Muscle of back (tissue), 13 donors: ENCODE measurements at places on chromosomes 12 and 14.

GRCh38 chr12:95326445-95326844 is 108.8 kb downstream of the VEZT start:
- DNase-seq: peak; percentile 7

GRCh38 chr12:14989790-14990189 is 16.9 kb downstream of the PDE6H start:
- no peak for DNase-seq

DNA sequence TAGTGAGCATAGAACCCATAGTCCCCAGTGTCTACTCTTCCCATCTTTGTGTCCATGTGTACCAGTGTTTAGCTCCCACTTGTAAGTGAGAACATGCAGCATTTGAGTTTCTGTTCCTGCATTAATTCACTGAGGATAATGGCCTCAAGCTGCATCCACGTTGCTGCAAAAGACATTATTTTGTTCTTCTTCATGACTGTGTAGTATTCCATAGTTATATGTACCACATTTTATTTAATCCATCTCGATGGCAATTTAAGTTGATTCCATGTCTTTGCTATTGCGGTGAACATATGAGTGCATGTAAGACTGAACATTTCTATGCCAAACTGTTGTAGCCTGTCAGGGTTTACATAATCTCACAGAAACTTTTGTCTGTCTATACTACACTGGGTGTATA is 237.2 kb downstream of the IPO8 start:
- DNase-seq: no peak

DNA sequence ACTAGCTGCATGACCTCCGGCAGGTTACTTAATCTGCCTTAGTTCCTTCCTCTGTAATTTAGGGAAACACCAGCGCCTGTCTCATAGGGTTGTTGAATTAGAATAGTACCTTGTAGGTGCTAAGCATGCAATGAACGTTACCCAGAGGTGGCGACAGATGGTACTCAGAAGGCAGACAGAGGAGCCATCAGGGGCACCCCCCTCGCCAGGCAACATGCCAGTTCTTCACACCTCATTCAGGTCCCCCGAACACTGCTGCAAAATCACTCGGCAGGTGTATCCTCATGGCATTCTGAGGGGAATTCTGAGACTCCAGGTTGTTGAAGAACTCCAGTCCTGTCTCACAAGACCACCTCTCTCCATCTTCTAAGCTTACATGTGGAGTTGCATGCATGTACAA is 10.1 kb downstream of the ISM2 start:
- no peak for DNase-seq

DNA sequence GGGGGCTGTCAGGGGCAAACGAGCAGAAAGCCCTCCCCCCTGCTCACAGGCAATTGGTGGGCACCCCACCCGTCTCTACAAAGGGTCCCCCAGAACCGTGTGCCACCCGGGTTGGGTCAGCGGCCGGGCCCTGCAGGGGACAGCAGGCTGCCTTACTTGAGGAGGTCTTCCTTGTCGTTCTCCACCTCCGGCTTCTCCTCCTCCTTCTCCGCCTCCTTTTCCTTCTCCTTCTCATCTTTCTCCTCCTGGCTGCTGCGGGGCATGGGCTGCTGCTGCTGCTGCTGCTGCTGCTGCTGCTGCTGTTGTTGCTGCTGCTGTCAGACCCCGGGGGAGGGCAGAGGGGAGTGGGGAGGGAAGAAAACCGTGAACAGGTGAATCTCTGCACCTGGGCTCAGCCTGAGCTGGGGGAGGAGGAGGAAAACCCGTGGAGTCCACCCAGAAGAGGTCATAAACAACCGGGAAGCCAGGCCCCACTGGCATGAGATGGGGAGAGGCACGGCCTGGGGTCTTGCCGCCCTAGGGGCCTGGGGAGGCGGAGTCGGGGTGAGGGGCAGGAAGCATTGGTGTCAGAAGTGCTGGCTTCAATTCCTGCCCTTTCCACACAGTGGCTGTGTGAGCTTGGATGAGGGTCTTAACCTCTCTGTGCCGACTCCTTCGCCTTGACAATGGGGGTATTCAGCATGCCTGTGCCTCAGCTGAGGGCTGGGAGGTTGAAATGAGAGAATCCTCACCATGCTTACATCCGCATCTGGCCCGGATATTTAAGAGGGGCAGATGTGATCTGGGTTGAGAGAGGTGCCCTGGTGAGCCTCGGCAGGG is 107.6 kb downstream of the RFLNA start:
- DNase-seq: no peak

GRCh38 chr14:76876076-76876475 is 49.9 kb downstream of the LRRC74A start:
- DNase-seq: peak; percentile 77

DNA sequence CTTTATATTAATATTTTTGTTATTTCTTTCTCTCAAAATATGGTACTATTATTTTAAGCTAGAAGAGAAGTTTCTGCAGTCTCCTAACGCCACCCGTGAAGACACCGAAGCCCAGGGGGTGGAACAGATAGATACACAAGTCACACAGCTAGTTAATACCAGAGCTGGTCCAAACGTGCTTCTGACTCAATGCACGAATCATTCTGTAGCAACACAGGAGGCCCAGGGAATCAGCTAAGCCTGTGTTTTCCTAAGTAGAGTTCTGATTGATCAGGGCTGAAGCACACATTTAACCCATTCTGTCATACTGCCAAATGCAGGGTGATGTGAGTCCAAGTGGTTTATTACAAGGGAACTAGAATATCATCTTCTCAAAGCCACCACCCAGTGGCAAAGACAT is 116.9 kb upstream of the PWP1 start:
- no peak for DNase-seq

GRCh38 chr12:130862161-130862560 is 9.7 kb upstream of the RAN start:
- no peak for DNase-seq

DNA sequence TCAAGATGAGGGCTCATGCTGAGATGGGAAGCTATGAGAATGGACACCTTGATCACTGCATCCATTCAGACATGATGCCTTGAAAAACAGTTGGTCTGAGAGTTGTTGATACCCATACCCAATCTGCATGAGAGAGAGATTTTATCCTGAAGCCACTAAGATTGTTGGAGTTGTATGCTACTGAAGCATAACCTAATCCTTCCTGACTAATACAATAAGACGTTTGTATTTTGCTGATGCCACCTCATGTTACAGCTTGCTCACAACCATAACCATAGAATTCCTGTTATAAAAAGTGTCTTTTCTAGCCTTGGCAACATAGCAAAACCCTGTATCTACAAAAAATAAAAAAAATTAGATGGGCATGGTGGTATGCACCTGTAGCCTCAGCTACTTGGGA is 12.7 kb upstream of the SERPINA1 start:
- no peak for DNase-seq

DNA sequence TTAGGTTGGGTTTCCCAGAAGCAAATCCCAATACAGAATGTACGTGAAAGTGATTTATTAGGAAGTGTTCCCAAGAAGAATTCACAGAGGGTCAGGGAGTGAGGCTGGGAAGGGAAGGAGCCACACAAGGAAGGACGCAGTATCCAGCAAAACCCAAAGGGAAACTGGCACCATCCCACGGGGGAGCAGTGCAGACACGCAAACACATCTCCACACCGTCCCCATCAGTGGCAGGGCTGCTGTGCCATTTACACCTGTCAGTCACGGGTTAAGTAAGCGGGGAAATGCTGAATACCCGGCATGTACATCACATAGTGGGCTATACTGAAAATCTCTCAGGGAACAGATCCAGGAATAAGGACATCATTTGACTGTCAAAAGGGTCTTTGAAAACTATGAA is 93.9 kb downstream of the SLC38A1 start:
- DNase-seq: no peak

DNA sequence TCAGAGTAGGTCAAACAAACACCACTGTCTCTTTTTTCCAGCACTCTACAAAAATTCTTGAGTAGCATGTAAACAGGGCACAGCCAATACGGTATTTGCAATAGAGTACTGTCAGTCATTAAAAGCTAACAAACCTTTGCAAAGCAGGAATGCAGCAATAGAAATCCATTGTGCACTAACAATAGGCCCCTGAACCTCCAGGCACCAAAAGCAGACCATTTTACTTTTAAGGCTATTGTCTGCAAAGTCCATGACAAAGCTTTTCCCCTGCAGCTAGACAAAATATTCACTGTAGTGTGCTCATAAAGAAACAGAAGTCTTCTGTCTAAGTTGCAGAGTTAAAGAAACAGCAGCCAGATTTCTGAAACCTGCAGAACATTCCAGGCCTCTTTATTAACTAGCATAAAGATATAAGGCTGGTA is 191.9 kb downstream of the SOX5 start:
- DNase-seq: no peak

DNA sequence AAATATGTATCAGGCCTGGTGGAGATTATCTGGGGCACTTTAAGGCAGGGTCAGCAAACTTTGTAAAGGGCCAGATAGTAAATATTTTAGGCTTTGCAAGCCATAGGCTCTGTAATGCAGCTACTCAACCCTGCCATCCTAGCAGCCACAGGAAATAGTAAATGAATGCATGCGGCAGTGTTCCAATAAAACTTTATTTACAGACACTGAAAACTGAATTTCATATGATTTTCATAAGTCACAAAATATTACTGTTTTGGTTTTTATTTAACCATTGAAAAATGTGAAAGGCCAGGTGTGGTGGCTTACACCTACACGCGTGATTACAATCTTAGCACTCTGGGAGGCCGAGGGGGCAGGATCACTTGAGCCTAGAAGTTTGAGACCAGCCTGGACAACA is 3.2 kb upstream of the CAMKK2 start:
- DNase-seq: no peak

DNA sequence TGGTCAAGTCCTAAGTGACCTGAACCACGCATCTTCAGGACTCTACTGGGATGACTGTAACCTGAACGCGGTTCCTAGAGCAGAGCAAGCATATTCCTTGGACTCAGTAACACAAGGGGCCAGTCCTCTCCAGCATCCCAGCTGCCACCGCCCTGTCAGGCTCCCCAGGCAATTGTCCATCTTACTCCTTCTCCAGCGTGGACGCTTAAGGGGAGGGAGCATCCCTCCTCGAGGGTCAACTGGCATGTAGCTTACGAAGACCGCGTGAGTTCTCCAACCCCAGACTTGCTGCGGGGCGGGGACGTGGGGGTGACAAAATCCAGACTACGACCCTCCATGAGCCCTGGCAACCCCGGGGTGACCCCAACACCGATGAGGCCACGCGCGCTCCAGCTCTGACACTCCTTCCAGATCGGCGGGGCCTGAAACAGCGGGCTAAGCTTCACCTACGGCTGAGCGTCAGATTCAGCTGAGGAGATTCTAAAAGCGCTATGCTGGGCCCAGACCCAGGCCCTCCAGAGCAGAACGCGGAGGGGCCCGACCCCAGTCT is 846 bp upstream of the MTHFD1 start:
- DNase-seq: peak; percentile 38

GRCh38 chr14:69208666-69209065 is 17.4 kb downstream of the EXD2 start:
- DNase-seq: no peak

- DNase-seq: no peak
Measured at GRCh38 chr14:53147208-53147607, 5.9 kb downstream of the DDHD1 start.
